ENCODE measurements at places on chromosomes 7 and 10. TPM values are rescaled to one million over a fixed set of nuclear protein-coding genes. Genes with fewer than 3 reads are reported as not detected.

GRCh38 chr10:68725016-68725415 is 4.0 kb downstream of the CCAR1 start:
- DNase-seq: no peak

DNA sequence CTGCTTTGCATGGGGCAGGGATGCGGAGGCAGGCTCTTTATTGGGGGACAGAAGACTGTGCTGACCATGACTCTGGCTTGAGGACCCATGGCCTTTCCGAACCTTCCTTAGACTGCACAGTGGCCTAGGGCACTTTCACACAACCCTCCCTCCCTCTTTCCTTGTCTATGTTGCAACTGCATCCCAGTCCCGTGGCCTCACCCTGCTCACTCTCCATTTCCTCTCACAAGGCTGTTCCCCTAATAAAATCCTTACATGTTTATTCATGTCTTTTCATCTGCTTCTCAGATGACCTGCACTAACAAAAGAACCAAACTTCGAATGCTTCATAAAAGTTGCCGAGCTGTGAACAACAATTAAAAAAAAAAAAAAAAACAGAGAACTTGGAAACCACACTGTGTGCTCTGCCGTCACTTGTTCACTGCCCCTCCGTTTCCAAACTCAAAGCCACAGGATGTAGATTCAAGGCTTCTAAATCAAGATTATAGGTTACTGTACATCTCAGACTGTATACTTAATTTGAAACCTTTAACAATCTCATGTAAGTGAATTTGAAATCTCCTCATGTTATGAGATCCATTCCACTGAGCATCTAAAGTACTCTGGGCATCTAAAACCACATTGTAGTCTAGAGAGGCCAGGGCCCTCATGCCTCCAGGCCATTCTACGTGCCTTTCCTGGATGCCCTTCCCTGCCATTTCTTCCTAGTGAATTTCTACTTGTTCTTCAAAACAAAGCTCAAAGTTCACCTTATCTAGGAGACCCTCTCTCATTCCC is 265.9 kb downstream of the SNX13 start:
- DNase-seq: no peak

Gene ELAPOR2
- 10.3 TPM for total RNA-seq

GRCh38 chr7:22894546-22894945 is 71.9 kb upstream of the TOMM7 start:
- DNase-seq: no peak

- DNase-seq: no peak
Measured at GRCh38 chr7:47523401-47523800, 58.5 kb downstream of the TNS3 start.

Gene NPFFR1
- not detected for total RNA-seq

Gene TRPV6
- total RNA-seq: not detected

- no peak for DNase-seq
Measured at GRCh38 chr7:138556771-138557484, 96.9 kb downstream of the TRIM24 start.

Gene URGCP
- total RNA-seq: 22.3 TPM

Gene ALOX5
- total RNA-seq: not detected

Gene ZNF488
- total RNA-seq: 0.17 TPM

DNA sequence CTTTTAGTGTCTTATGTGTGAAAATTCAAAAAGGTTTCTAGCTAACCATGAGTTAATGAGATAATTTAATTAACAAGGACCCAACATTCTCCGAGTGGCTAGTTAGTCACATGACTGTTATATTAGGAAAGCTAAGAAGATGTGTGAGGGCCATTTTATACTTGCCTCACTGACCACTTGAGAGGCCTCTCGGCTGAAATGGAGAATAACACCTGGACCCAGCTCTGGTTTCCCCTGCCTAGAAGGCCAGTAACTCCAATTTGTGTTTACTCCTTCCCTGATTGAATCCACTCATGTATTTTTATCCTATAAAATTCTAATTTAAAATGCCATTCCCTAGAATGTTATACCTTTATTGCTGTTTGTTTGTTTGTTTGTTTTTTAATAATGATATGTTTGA is 1091.2 kb downstream of the KCNMA1 start:
- no peak for DNase-seq

Gene UNC5B
- not detected for total RNA-seq

- DNase-seq: no peak
Measured at GRCh38 chr7:71303566-71303965, 171.6 kb downstream of the GALNT17 start.

Gene STEAP1B
- not detected for total RNA-seq

DNA sequence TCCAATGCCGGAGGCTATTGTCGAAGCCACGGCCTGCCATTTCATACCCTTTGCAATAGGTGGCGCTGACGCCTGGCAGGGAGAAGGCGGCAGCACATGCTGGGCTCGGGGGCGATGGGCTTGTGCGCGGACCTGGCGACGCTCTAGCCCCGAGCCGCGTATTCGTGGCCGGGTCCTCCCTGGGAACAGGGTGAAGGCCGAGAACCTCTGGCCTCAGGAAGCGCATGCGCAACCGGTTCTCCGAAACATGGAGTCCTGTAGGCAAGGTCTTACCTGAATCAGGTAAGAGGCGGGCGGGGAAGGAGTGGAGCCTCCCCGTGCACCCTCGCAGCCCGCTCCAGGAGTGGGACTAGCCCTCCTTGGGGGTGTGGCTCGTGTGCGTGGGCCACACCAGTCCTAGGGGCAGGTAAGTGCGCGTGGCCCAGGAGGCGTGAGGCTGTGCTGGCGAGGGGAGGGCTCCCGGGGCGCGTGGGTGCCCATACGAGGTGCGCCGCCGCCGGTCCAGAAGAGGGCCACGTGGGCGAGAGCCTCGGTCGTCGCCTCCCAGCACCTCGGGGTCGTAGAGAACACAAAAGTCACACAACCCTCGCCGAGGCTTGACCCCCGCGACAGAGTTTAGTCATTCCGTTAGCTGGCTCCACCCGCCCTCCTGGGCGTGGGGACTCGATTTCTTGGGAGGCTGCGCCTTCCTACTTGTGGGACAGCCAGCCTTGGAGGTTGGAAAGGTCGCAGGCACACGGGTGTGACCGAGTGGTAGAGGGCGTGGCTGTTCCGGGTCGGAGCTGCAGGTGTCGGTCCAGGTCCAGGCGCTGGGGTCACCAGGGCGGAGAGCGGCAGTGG is 5.6 kb upstream of the MEST start:
- peak; percentile 78 for DNase-seq

DNA sequence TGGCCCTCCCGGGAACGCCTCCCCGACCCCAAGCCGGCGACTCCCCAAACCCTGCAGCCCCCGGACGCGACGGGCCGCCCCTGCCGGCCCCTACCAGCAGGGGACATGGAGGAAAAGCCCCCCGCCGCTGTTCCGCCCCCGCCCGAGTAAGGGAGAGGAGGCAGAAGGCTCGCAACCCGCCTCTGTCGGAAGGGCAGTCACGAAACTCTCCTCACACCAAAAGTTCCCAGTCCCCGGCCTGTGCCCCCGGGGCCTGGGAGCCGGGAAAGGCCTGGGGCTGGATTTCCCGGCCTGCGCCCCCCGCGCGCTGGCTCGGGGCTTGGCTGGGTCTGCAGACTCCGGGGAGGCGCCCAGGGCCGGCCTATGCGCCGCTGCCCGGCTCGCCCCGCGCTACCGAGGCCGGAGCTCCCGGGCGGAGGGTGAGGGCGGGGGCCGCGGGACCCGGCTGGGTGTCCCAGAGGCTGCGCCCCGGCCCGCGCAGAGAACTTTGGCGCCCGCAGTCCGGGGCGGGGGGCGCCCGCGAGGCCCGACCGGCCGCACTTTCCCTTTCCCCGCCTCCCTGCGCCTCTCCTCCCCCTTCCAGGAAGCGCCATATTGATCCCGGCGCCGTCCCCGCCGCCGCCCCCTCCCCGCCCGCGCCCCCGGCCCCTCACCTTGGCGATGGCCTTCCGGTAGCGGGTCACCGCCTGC is 728 bp downstream of the PARD3 start:
- peak; percentile 51 for DNase-seq

DNA sequence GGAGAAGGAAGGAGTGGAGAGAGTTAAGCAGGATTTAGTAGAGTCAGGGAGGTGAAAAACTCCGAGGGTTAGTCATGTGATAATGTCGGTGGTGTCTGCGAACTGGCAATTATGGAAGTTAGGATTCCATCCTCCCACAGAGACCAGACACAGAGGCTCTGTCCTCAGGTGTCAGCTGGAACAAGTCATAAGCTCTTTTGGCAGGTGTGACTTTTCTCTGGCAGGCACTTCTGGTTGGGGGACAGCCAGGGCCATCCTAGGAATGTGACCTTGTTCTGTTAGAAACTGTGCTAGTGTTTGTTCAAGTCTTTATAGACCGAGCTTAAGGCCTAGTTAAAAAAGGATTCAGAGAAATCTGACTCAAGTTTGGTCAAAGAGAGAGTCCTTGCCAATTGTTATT is 371.0 kb downstream of the DPP6 start:
- no peak for DNase-seq

GRCh38 chr10:116201011-116201410 is 72.0 kb downstream of the GFRA1 start:
- no peak for DNase-seq

DNA sequence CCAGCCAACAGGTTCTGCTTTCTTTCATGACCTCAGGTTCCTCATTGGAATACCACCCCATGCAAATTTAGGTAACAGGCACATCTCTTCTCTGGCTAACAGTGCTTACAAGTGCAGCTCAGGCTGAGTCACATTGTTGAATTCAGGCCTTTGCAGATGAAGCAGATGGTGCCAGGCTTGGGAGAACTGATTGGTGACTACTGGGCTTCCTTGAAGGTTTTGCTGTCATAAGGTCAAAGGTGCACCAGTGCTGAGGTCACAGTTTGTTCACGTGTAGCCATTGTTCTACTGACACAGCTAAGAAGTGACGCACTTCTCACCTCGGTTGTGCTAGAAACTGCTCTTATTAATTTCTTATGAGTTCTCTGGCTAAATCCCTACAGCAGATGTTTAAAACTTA is 128.6 kb upstream of the BMPER start:
- no peak for DNase-seq

DNA sequence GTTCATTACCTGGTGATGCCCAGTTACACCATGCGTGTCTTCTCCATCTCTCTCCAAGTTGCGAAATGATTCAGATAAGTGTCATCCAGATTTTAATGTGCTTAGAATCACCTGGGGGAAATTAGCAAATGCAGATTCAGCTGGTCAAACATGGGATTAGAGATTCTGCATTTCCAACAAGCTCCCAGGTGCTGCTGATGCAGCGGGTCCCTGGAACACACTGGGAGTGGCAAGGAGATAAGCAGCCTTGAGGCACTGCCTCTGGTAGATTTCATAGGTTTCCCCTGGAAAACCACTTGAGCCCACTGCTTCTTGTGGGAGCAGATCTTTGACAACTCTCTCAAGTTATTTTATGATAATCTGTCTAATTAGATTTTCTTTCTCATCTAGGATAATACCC is 196.0 kb upstream of the C7orf33 start:
- no peak for DNase-seq

Gene OPN1SW
- not detected for total RNA-seq

Gene CCDC71L
- not detected for total RNA-seq

- DNase-seq: peak; percentile 95
Measured at GRCh38 chr7:22443370-22444180, 56.4 kb downstream of the STEAP1B start.

Gene GNAT3
- not detected for total RNA-seq

DNA sequence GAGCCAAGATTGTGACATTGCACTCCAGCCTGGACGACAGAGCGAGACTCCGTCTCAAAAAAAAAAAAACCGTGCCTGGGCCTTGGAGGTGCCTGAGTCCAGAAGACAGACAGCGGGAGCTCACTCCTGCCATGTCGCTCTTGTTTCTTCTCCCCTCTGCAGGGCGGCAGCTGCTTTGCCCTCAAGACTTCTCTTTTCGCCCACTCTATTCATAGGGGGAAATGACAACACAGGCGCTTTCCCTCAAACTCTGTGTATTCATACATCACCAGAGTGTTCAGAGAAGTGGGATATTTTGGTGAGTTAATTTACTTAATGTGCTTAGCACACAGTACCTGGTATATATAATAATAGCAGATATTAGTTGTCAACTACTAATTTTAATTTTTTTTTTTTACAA is 44.5 kb downstream of the FOXK1 start:
- DNase-seq: no peak

Gene ITIH5
- 3.5 TPM for total RNA-seq

DNA sequence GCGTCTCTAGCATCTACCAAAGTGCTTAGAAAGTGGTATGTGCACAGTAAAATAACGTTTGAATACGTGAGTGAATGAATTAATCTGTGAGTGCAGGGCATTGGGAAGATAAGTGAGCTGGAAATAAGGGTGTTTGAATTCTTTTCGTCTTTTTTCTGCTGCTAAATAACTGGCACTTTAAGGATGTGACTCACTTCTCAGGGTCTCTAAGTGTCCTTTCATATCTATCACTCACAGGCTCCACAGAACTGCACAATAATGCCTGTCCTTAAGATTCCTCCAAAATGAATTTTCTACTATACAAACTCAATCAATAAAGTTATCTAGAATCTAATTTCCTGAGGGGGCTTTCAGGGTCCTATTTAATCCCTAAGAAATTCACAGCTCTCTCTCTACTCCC is 3.2 kb upstream of the DGKB start:
- no peak for DNase-seq

DNA sequence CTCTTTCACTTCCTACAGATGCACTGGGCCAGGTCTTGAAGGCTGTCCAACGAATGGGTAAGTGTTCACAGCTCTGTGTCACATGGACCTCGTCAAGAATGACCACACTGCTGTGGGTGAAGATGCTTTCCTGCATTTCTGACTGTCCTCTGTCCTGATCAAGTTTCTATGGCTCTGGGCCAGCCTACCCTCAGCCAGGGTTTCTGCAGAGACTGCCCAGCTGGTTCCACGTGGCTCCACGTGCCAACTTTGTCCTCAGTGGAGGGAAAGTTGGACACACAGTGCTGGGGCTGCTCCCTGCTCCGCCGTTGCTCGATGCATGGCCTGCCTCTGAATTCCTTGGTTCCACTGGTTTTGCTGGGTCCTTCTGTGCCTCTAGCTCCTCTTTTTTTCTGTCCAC is 152.3 kb downstream of the EGFR start:
- DNase-seq: no peak
